Activated CD8-positive, alpha-beta memory T cell treated with anti-CD3 and anti-CD28 coated beads for 4 hours (primary cell): ENCODE measurements at places on chromosomes 1 and 21.

DNA sequence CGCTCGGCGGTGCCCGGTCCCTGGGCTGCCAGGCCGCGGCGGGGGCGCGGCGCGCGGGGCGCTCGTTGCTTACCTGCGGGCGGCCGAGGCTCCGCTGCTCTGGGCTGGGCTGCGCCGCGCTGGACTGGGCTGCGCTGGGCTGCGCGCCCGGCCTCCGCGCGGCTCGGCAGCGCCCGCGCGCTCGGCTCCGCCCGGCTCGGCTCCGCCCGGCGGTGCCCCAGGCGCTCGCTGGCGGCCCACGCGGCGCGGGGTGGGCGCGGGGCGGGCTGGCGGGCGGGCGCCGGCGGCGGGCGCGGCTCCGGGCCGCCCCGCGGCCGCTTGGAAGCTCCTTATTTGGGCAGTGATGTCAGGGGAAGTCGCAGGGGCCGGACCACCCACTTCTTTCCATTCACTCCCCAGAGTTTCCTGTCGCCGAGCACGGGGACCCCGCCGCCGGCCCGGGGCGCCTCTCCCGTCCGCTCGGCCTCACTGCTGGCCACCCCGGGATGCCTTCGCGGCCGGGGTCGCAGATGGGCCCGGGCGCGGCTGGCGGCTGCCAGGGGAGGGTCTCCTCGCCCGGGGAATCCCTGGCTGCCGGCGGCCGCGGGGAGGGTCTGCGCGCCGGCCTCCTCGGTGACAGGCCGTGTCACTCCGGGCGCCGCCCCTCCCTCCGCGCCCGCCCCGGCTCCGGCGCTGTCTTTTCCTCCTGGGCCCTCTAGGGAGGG is 177.7 kb upstream of the EDN2 start:
- DNase-seq: peak; percentile 62

DNA sequence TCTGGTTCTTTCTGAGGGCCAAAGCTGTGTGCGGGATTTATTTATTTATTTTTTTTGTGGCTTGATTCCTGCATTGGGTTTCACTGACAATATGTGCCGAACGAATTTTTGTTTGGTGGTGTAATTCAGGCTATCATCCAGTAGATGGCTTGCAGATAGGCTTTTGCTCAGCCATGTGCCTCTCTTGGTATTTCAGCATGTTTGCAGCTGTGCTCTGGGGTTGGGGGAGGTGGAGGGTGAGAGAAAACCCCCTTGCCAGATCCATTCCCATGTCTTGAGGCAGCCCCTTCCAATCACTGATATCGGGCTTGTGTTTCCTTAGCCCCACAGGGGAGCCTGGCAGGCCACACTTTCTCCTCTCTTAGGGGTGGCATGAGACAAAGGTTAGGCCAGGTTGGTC is 302.4 kb downstream of the PTGER3 start:
- no peak for DNase-seq

DNA sequence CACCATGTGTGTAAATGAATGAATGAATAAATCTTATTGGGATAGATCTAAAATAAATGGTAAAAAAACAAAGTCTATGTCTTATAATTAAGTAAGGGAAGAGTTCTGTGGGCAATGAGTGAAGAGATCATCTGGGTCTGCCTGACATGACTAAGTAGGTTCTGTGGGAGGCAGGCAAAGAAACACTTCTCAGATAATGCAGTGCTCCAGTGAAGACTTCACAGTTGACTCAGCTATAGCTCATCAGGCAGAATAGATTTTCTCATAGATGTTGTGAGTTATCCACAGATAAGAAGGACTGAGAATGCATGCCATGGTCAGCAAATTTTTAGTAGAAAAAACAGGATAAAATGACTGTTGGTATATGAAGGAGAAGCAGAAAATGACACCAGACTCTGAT is 12.4 kb downstream of the KRTAP22-2 start:
- no peak for DNase-seq

- DNase-seq: no peak
Measured at GRCh38 chr1:22190251-22190650, 47.4 kb upstream of the WNT4 start.

DNA sequence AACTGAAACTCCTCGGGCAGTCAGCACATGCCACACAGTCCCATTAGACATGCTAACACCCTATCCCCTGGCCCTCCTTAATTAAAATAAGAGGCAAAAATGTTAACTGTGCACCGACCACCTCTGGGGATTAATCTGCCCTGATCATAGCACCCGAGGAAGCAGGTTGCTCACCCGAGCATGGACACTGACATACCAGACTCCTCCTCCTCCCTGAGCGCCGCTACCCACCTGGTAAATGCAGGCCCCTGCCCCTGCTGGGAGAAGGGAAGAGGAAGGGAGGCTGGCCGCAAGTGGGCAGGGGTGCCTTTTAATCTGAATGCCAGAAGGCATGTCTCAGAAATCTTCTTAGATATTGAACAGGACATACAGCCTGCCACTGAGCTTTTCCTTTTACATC is 360.9 kb downstream of the RRAGC start:
- no peak for DNase-seq

DNA sequence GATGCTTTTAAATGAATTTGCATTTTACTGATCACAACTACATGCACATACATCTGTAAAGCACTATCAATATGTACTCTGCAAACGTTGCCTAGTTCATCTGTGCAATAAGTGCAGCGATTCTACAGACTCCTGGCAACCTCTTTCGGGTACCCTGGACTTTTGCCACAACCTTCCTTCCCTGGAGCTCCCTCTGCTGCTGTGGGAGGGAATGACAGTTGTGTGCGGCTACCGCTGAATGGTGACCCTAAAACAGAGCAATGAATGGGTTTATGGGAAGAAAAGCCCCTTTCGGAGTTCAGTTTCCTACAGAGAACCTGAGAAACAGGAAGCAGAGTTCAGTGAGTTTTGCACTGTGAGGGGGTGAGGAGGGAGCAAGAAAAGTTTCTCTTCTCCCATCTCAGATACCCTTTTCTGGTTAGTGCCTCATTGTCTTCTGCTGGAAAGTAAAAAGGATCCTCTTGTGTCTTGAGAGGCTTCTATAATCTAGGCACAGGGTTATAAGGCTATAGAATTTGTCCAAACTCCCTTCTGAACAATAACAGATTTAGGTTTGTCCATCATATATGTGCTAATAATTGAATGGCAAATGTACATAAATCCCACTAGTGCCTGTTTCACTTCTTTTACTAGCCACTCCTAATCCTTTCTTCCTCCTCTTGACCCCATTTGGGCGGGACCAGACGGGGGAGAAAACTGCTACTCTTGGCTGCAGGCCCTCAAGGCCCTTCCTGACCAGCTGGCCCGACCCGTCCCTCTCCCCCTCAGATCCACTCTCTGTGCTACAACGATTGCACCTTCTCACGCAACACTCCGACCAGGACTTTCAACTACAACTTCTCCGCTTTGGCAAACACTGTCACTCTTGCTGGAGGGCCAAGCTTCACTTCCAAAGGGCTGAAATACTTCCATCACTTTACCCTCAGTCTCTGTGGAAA is 19.8 kb upstream of the SARS1 start:
- DNase-seq: peak; percentile 11

DNA sequence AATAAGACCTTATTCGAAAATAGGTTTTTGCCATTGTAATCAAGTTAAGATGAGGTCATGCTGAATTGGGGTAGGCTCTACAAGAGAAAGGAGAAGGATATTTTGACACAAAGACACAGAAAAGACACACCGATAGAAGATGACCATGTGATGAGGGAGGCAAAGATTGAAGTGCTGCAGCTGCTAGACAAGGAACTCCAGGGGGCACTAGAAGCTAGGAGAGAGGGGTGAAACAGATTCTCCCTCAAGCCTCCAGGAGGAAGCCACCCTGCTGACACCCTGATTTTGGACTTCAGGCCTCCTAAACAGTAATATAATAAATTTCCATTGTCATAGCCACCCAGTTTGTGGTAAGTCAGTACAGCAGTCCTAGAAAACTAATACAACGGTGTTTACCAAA is 506.8 kb upstream of the CAMK1G start:
- no peak for DNase-seq

DNA sequence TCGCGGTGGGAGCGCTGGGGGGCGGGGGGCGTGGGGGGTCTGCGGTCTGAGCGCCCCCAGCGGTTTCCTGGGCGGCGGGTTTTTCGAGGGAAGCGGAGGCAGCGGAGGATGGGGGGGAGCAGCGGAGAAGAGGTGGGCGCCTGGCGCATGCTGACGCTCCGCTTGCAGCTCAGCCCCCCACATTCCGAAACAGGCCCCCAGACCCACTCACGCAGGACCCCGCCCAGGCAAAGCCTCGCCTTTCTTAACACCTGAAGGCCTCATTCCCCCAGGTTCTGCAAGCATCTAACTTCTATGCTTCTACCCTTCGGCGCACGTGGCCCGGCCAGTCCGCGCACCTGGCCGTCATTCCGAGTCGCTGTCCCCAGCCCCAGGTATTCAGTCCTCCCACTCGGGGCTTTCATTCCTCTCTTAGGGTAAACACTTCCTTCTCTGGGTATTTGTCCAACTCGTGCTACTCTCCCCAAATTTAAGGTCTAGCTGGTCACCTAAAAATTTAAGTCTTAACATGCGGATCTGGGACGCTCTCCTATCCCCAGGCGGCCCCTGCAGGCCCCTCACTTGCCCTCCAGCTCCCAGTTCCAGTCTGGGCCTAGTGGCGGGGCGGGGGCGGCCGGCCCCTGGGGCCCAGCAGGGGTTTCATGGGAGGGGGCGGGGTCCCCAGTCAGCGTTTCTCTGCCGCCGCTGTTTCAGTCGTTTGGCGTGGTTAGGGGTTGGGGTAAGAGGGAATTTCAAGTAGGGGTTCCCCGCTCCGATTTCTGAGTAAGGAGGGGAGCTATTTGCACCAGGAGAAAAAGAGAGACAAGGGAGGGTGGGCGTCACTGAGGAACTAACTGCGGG is 2.8 kb upstream of the ZBTB7B start:
- no peak for DNase-seq

- DNase-seq: no peak
Measured at GRCh38 chr1:22576617-22577016, 13.3 kb downstream of the EPHA8 start.
